ENCODE measurements at places on chromosomes 6 and 20. TPM values are rescaled to one million over a fixed set of nuclear protein-coding genes. Genes with fewer than 3 reads are reported as not detected.

The OVOL2 gene
- polyA plus RNA-seq: 22.7 TPM

The CYP21A2 gene
- 0.96 TPM for polyA plus RNA-seq

The SLC17A3 gene
- 0.61 TPM for polyA plus RNA-seq

The ABHD12 gene
- polyA plus RNA-seq: 40.8 TPM

The FNDC1 gene
- polyA plus RNA-seq: 4.9 TPM

The SLC2A4RG gene
- 64.4 TPM for polyA plus RNA-seq

The NXT1 gene
- 26.3 TPM for polyA plus RNA-seq

Data from testis (tissue), 5 donors.